Left lobe of liver (tissue), 2 donors: ENCODE measurements at places on chromosomes 6 and 20. TPM values are rescaled to one million over a fixed set of nuclear protein-coding genes. Genes with fewer than 3 reads are reported as not detected.

Gene EYS
- 1.3 TPM for total RNA-seq

DNA sequence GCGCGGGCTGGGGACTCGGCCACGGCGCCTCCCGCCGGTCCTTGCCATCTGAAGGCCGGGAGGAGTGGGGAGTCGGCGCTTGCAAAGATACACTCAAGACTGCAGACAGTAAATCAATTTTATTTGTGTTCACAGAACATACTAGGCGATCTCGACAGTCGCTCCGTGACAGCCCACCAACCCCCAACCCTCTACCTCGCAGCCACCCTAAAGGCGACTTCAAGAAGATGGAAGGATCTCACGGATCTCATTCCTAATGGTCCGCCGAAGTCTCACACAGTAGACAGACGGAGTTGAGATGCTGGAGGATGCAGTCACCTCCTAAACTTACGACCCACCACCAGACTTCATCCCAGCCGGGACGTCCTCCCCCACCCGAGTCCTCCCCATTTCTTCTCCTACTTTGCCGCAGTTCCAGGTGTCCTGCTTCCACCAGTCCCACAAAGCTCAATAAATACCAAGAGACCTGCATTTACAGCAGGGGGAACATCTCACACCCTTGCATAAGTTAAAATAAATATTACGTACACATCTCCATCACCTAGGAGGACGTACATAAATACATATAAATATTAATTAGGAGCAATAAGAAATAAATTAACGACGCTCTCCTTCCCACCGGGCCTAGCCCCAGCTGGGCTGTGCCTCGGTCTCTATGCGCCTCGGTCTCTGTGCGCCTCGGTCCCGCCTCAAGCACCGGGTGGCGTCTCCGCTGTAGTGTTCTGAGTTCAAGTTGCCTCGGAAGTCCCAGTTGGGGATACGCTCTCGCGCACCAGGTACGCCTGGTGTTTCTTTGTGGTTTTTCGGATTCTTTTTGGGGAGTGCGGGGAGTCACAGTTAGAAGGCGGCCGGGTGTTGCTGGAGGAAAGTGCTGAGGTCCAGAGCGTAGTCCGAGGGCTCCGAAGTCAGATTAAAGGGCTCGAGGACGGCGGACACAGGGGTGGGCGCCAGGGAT is 889 bp upstream of the FLOT1 start:
- DNase-seq, result no peak

DNA sequence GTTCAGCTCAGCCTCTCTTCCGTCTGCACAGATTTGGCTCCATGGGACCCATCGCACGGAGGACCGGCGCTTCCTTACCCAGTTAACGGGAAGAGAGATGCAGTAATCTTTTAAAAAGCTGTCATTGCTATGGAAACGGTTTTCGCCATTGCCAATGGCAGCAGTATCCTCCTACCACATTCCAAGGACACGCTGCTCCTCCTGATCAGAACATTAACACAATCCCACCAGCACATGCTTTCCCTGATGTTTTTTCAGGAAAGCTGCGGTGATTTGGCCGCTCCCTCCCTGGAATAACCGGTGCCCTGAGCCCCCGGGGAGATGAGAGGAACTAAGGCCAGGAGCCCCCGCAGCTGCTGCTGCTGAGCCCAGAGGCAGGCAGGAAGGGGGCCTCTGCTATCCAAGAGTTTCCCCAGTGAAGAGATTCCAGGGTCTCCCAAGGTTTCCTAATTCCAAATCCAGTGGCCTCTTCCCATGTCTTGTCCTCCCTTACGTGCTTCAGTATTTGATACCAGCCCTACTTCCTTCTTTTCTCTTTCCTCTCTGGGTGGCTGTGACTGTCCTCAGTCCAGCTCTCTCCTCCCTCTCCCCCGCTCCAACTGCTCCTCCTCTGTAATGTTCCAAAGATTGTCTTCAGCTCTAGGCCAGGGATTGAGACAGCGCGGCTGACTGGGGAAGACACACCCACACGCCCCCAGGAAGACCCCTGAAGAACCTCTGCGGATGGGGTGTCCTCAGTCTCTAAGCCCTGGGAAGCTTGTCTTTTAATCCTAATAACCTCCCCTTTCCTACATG is 2.6 kb downstream of the BNIP5 start:
- DNase-seq, result no peak

DNA sequence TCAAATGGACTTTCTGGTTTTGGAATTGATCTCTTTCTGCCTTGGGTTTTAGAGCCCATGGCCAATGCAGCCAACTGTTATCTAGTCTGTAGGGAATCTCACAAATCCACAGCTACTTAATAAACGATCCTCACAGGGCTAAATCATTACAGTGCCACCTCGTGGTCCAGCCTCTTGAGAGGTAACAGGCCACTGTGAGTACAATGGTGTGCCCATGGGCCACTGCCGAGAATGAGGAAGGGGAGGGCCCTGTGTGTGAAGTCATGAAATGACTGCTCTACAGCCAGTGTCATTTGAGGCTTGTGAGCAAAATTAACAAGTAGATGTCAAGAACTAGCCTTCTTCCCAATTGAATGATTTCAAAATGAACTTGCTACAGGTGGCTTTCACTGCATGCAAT is 54.3 kb upstream of the GMPR start:
- no peak for DNase-seq

DNA sequence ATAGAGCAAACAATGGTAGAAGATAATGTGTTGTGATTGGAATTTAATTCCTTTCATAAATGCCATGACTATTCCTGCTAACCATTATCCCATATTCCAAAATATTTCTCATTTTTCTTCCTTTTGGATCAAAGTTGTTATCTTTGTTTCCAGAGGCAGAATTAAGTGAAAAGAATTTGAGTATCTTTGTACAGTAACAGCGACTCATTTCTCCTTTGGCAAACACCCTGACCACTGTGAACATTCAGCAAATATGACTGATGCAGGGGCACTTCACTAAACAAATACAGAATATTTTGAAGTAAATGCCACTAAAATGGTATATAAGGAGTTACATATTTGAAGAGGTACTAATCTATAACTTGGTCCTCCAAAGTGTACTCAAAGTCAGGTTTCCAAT is 105.0 kb upstream of the LAMP5 start:
- no peak for DNase-seq

GRCh38 chr6:108751851-108752732 is 96.1 kb upstream of the ARMC2 start:
- DNase-seq, result peak; percentile 85

Gene NKX2-4
- not detected for total RNA-seq

GRCh38 chr20:25065625-25066338 is 7.8 kb upstream of the ACSS1 start:
- DNase-seq, result no peak
